ENCODE measurements at places on chromosomes 5 and 9.

DNA sequence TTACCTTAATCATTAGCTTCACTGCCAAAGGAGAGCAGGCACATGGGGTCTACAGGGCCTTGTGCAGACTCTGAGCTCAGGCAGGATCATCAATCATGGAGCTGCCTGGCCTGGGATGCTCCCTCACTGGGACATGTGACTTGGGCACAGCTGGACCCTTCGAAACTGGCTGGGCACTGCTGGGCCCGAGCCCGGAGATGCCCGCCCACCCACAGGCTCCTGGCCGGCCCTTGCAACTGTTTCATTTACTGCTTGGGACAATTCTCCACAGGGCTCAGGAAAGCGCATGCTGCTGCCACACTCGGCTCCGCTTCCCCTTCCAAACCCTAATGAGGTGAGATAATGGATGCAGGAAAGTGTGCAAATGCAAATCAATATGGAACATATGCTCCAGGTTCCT is 387.5 kb downstream of the TRIM36 start:
- no peak for DNase-seq

GRCh38 chr5:92942762-92943161 is 638.3 kb downstream of the NR2F1-AS1 start:
- DNase-seq, result no peak

GRCh38 chr9:133600739-133601138 is 8.4 kb downstream of the FAM163B start:
- DNase-seq, result no peak

- DNase-seq, result no peak
Measured at GRCh38 chr9:28166179-28166578, 592.9 kb upstream of the C9orf72 start.

DNA sequence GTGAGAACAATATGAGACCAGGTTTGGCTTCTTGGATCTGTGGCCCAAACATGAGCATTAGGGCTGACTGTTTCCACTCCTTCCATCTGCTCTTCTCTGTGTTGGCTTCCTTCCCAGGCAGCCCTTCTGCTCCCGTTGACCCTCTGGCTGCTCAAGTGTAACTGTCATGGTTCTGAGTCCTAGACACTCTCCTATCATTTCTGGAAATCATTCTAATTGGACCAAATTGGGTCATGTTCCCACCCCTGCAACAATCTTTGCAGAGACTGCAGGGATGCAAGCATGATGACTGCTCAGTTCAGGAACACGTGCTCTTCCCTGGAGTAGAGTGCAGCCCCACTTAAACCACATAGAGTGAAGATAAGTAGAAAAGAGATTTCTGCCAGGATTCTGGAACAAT is 741.4 kb downstream of the TAF11L14 start:
- no peak for DNase-seq

DNA sequence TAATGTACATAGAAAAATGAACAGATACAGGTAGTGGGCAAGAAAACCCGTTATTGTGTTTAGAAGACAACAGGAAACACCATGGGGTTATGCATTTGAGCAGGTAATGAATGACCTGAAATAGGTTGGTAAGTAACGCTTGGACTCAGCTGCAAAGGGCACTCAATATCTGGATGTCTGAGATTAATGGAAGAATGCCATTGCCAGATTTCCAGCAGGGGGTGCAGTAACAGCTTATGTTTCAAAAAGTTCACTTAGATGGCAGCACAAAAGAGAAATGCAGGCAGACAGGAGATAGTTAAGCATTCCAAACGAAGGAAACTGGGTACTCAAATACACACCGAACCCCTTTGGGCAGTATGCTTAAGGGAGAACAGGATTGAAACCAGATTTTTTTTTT is 285.5 kb upstream of the VLDLR start:
- no peak for DNase-seq

DNA sequence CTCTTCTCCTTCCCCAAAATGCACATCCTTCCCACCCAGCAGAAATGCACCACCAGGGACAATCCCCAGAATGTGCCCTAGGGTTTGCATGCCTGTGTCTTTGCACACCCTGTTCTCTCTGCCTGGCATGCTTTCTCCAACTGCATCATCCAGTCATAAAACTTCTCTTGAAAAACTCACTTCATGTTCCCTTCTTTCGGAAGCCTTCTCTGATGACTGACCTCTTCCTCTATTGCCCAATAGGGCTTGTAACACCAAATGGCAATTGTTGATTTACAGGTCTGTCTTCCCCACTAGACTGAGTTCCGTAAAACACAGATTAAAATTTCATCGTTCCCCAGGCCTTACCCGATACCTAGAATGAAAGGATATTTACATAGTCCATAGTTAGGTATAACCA is 83.1 kb upstream of the SPOCK1 start:
- DNase-seq, result no peak

- DNase-seq, result no peak
Measured at GRCh38 chr9:137411260-137411644, 11.7 kb downstream of the EXD3 start.

DNA sequence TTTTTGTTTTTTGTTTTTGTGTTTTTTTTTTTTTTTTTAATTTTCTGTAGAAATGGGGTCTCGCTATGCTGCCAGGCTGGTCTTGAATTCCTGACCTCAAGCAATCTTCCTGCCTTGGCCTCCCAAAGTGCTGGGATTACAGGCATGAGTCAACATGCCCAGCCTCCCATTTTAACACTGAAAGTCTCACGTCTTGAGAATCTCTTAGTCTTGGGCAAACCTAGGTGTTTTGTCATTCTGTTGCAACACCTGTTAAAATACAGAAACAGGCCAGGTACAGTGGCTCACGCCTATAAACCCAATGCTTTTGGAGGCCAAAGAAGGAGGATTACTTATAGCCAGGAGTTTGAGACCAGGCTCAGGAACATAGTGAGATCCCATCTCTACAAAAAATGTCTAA is 599.0 kb downstream of the TLR4 start:
- DNase-seq, result no peak

DNA sequence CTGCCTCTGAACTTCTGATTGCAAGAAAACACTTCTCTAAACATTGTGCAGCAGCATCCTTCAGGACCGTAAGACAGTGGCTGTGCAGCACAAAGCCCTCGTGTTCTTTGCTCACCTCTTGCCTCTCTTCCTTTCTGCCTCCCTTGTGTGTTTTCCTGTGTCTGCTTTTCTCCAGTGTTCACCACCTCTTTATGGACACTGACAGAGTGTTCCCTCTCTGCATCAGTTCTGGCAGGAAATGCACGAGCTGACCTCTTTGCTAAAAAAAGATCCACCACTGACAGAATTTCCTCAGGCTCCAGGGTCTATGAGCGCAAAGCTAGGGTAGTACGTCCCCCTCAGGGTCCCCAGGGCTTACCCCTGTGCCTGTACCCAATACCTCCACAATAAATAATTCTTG is 74.3 kb downstream of the C5orf15 start:
- no peak for DNase-seq

GRCh38 chr5:154520861-154521453 is 42.9 kb upstream of the HAND1 start:
- no peak for DNase-seq

- no peak for DNase-seq
Measured at GRCh38 chr5:72523960-72524582, 16.9 kb upstream of the ZNF366 start.

DNA sequence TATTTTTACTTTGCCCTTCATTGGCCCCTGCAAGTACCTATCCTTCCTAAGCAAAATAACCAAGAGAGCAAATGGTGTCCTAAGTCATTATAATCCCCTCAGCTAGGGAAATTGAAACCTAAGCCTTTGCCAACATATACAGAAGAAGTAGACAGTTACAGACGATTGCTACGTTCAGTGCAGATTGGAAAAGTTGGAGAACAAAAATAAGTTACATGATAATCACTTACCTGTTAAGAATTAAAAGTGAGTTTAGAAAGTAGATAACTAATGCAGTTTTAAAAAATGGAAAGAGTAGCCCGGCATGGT is 244.8 kb downstream of the MPDZ start:
- DNase-seq, result no peak

DNA sequence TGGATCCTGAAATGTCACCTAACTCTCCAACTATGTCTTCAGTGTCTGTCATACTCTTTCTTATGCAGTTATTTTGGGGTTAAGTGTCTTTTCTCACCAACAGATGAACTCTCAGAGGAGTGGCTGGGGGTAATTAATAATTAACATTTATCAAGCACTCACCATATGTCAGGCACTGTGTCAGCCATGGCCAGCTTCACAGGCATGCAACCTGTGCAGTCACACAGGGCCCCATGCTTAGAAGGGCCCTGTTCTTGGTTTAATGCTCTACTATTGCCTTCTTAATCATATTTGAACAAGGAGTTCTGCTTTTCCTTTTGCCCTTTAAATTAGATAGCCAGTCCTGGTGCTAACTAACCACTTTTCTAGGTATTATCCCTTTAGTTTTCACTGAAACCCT is 3.4 kb upstream of the GRPEL2 start:
- no peak for DNase-seq

- DNase-seq, result no peak
Measured at GRCh38 chr5:124981901-124982300, 235.5 kb upstream of the ZNF608 start.

- DNase-seq, result no peak
Measured at GRCh38 chr5:150641006-150641570, 628 bp downstream of the SYNPO start.

DNA sequence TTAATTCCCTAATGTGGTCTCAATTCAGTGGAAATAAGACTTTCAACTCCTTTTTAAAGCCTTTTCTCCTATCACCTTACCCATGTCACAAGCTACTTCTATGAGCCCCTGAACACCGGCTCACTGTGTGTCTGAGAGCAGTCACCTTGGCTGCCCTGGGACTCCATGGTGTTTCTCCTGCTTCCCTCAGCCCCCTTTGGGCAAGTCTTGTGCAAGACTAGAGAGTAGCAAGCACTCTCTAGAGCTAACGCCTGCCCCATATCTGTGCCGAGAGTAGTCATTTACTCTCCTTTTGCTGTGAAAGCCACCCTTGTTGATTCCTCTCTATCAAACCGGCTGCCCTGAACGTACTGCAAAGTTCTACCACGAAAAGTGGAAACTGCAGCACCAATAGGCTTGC is 77.9 kb upstream of the DAB2 start:
- no peak for DNase-seq

DNA sequence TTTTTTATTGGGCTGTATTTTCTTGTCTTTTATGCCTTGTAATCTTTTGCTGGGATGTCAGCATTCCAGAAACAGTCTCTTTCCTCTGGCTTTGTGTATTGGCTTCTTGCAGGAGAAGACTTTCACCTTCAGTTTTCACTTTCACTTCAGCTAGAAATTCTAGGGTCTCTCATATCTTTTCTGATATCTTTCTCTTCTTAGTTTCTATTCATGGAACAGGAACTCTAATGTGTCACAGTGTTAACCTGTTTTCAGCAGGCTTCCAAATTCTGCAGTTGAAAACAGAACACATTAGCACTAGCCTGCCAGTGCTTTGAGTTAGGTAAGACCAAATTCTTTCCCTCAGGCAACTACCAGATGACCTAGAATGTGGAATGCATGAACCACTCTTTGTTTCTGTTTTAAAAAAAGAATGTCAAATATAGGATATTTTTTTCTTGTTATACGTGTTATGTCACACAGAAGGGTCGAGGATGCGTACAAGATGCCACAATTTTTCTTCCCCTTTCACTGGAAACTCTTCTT is 164.7 kb downstream of the TUSC1 start:
- no peak for DNase-seq

DNA sequence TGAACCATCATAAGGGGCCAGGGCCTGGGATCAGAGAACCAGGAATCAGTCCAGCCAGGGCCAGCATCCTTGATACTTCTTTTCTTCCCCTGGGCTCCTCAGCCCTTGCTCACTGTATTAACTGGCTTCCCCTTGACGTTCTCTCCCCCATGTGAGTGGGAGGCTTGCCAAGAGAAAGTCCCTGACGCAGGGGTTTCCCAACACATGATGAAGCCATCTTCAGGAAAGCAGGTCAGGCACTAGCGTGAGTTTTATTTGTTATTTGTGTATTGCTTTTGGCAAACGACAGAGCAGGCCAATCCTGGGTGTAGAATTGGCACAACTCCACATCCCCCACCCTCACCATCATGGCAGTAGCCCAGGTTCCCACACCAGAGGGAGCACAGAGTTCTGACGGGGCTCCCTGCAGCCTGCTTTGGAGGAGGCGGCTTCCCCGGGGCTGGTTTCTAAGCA is 165.5 kb upstream of the NFIL3 start:
- DNase-seq, result no peak

GRCh38 chr5:99102073-99102697 is 173.4 kb upstream of the CHD1 start:
- no peak for DNase-seq

GRCh38 chr5:36573438-36573837 is 33.0 kb upstream of the SLC1A3 start:
- DNase-seq, result no peak

GRCh38 chr9:86876621-86877196 is 70.6 kb downstream of the GAS1 start:
- no peak for DNase-seq

GRCh38 chr5:134902071-134902801 is 2.7 kb upstream of the PCBD2 start:
- DNase-seq, result no peak

- DNase-seq, result no peak
Measured at GRCh38 chr5:118467103-118467502, 521.2 kb downstream of the DTWD2 start.

DNA sequence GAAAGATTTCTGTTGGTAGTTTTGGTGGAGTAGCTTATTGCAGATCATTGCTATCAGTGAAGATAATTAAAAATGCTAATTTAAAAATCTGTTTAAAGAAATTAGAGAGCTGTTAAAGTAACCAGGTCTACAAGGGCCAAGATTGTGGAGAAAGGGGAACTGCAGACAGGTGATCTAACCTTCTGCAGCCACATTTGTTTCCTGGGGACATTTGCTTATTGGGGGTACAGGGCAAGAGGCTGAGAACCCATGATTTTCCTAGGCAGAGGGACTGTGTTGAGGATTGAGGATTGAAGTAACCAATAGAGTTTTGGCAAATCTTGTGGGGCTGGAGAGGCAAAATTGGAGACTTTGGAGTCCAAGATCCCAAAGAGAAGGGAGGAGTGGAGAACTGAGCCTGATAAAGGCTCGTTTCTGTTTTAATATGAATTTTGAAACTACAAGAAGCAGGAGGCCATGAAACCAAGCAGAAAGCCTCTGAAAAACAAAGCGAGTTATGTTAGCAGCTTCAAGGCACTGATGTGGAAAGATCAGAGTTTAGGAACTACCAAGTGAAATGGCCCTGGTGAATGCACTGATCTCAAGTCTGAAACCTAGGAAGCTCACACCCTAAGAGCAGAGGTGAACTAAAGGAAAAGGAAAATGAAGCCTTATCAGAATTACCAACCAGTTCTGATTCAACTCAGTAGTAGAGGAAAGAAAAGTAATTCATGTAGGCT is 219.8 kb upstream of the C9orf72 start:
- no peak for DNase-seq

GRCh38 chr5:157263496-157264090 is 2.3 kb upstream of the CYFIP2 start:
- DNase-seq, result no peak

DNA sequence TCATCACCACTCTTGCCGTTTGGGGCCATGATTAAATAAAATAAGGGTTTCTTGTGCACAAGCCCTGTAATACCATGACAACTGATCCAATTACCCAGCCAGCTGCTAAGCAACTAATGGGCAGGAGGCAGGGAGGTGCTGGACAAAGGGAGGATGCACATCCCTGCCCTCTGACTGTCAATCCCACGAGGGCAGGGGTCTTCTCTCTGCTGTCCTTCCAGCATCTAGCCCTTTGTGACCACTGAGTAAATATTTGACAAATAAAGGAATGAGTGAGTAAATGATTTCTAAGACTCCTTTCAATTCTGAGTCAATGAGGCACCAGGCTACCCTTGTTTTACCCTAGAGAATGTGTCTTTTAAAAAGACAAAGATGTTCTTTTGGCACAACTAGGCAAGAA is 247.1 kb downstream of the SYK start:
- DNase-seq, result no peak
